Activated gamma-delta T cell treated with Interleukin-2 at 50 U/mL for 16 hours (primary cell): ENCODE measurements at places on chromosomes 11 and 22.

DNA sequence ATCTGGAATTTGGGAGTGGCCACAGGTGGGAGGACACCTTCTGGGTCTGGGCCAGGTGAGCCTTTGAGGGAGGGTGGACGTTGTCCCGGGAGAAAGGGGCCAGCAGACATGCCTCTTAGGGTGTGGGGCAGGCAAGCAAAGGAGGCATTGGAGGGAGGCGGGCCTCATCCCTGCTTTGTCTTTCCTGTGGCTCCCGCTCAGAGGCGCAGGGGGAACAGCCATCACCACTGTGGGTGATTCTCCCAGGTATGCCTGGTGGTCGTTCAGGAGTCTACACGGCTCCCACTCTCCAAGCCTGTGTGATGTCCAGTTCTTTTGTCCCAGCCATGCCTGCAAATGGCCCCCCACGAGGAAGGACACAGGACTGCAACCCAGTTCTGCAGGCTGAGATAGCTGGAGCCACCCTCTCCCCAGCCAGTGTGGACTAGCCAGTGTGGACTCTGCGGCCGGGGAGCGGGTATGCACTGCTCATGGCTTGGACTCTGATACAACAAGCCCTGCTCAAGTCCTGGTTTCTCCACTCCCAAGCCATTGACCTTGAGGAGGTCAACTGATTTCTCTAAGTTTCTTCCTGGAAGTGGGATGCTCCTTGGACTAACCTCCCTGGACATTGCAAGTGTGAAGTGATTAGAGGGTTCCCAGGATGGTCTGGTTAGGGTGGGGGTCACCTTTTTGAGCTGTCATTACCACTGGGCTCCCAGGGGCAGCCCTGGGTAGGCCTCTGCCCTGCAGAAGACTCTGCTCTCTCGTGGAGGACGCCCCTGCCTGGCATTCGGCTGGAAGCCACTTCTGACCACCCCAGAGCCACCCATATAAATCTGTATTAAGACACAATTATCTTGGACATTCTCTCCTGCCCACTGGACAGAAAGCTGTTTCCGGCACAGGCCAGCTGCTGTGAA is 1151.2 kb downstream of the BRD1 start:
- DNase-seq: no peak

GRCh38 chr22:23754220-23754919 is at the start of gene VPREB3:
TSS of gene VPREB3 (minus strand) at chr22:23754425. CDS start at chr22:23754363, 62 bp downstream.
- DNase-seq: no peak

- DNase-seq: no peak
These were observed 24.3 kb downstream of the BCR start for GRCh38 chr22:23204541-23205157.

- DNase-seq: no peak
These were observed 123.2 kb downstream of the GRIK4 start for GRCh38 chr11:120634706-120635105.

- DNase-seq: no peak
These were observed 203.1 kb upstream of the B3GAT1 start for GRCh38 chr11:134615041-134615615.

- DNase-seq: no peak
These were observed 183.2 kb upstream of the PITPNB start for GRCh38 chr22:28102151-28102812.

DNA sequence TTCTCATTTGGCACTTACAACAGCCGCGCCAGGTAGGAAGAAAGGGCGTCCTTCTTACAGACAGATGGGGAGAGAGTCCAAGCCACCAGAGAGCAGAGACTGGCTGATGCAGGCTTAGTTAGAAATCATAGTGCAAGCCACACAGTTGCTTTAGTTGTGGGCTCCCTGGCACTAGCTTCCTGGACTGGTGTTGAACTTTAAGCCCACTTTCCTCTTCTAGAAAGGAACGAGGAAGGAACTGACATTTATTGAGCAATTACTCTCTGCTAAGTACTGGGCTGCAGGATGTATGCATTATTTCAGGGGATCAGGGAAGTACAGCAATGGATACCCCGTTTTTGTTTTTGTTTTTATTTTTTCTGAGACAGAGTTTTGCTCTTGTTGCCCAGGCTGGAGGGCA is 3.0 kb downstream of the BACE1 start:
- DNase-seq: no peak

DNA sequence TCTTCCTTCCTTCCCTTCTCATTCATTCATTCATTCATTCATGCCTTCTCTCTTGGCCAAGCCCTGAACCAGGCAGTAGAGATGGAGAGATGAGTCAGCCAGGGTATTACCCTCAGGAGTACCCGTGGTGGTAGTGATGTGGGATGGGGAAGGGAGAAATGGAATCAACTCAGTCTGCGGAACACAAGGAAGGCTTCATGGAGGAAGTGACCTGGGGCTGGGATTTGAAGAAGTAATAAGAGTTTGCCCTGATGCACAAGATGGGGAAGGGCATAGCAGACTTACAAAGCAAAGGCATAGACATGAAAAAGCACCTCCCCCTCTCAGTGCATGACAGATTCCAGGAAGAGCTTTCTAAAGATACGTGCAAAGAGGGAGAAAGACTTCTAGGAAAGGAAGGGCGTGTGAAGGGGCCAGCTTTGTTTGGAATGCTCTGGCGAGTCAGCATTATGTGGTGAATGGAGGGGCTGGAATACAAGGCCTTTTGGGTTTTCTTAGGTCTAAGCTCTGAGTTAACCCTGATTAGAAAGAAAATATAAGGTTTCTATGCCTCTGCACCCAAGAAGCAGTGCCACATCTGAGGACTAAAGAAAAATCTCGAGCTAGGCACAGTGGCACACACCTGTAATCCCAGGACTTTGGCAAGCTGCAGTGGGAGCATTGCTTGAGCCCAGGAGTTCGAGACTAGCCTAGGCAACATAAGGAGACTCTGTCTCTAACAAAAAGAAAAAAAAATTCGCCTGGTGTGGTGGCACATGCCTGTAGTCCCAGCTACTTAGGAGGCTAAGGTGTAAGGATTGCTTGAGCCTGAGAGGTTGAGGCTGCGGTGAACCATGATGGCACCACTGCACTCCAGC is 36.4 kb upstream of the ACER3 start:
- DNase-seq: no peak

GRCh38 chr11:95443386-95443785 is 212.4 kb upstream of the SESN3 start:
- DNase-seq: no peak

- no peak for DNase-seq
These were observed 105.1 kb downstream of the GUCY1A2 start for GRCh38 chr11:106913141-106913540.

GRCh38 chr11:118243161-118243560 is 9.0 kb downstream of the MPZL3 start:
- no peak for DNase-seq

- DNase-seq: no peak
These were observed 16.5 kb upstream of the TPBGL start for GRCh38 chr11:75223954-75224643.

DNA sequence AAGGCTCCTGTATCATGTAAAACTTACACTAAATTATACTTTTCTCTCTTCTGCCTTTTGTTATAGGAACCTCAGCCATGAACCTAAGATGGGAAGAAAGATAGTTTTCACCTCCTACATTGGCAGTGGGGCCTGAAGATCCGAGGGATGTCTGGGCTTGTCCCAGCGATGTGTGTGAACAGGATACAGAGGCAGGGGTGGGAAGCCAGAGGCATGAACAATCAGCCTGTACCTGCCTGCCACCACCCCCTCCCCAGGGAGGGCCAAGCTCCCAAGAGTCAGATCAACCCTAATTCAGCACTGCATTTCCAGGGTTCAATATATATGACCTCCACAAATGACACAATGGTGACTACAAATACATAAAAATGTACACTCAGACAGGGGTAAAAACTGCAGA is 9.4 kb downstream of the KIAA0930 start:
- no peak for DNase-seq

DNA sequence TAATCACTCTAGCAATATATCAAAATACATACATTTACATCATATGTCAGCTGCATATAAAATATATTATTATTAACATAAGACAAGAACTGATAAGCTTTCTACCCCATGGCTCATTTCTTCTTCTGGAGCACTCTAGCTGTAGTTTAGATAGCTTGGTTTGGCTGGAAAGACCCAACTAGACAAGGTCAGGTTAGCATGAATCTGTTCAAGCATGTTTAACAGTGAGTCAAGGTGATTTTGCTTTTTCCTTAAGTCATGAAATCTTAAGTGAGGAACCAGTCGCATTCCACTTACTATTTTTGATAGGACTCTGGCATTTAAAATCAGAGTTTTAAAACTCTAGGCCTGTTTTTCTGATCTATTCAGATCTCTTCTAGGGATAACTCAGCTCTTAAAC is 157.0 kb upstream of the PDGFD start:
- no peak for DNase-seq
